ENCODE measurements at places on chromosomes 5 and 9.

DNA sequence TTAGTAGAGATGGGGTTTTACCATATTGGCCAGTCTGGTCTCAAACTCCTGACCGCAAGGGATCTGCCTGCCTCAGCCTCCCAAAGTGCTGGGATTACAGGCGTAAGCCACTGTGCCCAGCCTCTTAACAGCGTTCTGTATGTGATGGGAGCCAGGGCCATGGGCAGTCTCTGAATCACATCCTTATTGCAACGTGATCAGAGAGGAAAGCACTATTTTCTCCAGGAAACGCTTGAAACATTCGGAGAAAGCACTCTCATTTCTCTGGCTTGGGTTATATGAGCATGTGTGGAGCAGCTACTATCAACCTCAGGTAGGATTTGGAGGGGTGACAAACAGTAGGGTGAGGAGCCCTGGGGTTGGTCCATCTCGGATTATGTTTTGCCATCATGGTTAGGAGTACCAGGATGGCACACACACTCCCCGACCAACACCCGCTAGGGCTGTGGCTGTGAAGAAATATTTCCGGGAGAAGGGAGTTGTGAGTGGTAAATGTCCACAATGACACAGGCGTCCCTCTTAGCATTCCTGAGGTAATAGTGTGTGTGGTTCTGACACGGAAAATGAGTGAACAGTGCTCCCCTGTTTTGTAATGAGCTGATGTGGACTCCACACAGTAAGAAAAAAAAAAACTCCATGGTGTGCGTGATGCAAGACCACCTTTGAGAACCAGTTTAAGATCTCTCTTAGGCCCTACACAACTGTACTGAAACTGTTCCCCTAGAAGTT is 406.2 kb upstream of the ZNF608 start:
- no peak for DNase-seq

DNA sequence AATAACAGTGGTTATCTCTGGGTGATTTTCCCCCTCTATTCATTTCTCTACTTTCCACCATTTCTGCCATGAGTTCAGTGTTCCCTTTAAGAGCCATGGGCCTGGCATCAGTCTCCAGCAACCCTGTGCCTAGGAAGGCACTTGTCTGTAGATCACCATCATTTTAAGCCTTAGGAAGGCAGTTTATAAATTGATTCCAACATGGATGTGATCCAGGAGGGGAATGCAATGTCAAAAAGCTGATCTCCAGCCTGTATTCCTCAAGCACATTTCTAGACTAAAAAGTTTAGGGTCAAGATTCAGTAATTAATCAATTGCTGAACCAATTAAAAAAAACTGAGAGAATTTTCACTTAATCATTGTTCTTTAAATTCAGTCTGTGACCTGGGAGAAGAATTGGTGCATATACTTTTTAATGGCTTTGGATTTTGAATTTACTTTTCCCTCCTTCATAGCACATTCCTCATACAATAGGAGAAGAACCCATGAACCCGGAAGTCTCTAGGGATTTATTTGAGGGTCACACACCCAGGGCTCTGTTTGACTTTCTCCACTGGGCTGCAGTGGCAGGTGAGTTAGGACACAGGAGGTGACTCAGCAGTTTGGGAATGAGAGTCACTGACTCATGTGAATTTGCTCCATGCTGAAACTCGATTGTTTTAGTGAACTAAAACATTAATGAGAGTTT is 6.1 kb upstream of the ERMP1 start:
- DNase-seq, result no peak

DNA sequence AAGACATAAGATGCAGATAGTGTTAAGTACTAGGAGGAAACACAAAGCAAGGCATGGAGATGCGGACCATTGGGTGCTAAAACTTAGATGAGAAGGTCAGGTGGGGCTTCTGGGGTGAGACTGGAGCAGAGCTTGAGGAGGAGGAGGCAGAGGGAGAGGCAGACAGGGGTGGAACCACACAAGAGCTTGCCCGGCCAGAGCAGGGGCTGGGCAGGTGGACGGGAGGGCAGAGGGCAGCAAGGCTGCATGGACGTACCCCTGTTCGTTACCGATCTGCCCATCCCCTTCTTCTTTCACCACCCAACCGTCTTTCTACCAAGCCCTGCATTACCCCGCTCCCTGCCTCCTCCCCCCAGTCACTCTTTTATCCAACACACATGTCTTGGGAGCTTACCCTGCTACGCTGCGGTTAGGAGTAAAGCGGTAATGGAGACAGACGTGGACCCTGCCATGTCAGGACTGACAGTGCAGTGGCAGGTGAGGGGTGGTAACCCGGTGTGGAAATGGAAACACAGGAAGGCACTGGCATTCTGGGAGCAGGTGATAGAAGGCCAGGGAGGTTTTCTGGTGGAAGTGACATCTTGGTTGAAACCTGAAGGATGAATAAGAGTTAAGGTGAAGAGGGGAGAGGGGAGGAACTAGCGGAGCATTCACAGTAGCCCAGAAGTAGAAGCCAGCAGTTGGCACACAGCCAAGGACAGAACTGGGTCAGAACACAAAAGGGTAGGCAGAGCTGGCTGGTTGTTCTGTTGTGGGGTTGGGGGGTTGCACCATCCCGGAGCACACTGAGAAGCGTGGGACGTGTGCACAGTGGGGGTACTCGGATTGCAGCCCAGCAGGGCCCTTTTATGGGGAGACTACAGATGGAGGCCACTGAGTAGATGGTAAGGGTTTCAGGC is 167.2 kb downstream of the CACNA1B start:
- no peak for DNase-seq

GRCh38 chr9:112493393-112494137 is 6.9 kb downstream of the KIAA1958 start:
- no peak for DNase-seq

DNA sequence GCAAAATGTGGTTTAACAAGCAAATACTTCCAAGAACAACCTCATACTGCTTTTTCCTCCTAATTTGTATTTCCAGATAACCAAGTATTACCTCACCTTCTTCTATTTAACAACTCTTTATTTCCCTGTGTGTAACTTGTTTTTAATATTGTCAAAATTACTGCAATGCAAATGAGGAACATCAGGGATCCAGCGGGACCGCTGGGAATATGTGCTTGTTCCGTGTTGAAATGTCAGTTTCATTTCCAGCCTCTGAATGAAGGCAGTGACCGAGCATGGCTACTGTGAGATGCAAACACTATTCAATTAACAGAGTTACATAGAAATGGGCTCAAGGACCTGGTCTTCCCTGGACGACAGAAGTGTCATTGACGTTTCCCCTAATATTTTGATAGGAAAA is 110.8 kb upstream of the CTSL start:
- DNase-seq, result no peak

- no peak for DNase-seq
These were observed 47.8 kb downstream of the C7 start for GRCh38 chr5:40957048-40957447.

DNA sequence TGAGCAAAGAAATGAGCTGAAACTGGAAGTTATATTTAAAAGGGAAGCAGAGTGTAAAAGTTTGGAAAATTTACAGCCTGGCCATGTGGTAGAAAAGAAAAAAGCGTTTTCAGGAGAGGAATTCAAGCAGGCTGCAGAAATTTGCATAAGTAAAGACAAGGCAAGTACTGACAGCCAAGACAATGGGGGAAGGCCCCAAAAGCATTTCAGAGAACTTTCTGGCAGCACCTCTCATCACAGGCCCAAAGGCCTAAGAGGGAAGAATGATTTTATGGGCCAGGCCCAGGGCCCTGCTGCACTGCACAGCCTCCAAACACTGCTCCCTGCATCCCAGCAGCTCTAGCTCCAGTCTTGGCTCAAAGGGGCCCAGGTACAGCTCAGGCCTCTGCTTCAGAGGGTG is 169.7 kb downstream of the GLIS3 start:
- DNase-seq, result no peak

- no peak for DNase-seq
These were observed 125.9 kb upstream of the OSMR start for GRCh38 chr5:38719916-38720315.

GRCh38 chr5:78776637-78777036 is 128.1 kb upstream of the LHFPL2 start:
- no peak for DNase-seq

GRCh38 chr9:83956086-83956435 is 24.0 kb downstream of the HNRNPK start:
- no peak for DNase-seq

DNA sequence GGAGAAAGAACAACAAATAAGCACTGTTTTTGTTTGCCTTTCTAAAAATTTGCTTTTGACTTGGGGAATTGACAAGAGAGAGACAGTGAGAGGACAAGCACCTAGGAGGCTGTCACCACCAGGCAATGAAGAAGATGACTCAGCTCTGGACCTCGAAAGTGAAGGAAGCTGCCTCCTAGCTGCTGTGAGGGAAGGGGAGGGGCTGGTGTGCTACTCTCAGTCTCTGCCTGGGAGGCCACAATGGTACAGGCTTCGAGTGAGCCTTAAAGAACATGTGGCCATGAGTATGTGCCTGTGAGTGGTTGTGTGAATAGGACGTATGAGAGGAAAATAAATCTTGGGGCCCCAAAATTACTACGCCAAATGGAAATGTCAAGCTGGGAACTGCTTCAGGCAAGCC is 7.1 kb upstream of the PLK2 start:
- DNase-seq, result no peak

- DNase-seq, result no peak
These were observed 334.4 kb downstream of the PRELID2 start for GRCh38 chr5:145500710-145501109.

- DNase-seq, result no peak
These were observed 73.9 kb upstream of the WWC1 start for GRCh38 chr5:168217497-168217896.

DNA sequence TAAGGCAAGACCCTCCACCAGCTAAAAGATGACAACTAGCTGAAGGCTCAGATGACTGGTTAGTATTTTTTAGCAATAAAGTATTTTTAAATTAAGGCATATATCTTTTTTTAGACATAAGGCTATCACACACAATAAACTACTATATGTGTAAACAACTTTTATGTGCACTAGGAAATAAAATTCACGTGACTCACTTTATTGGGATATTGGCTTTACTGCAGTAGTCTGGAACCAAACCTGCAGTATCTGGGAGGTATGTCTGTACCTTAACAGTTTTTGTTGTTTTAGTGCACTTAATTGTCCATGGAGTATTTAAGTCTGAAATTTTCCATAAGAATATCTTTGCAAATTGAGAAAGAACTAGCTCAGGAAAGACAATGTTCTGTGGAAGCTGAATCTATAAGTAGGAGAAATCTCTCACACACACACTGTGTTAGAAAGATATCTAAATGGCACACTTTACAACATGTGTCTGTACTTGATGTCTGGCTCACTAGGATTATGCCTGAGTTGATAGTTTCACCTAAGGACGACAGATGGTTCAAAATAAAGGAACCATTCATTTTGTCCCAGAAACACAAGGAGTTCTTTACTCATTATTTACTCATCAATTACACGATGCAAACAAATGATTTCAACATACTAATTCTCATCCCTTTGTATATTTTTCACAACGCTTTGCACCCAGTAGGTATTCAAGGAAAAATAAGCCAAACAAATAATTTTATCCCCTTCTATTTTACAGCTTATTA is 4.6 kb downstream of the RAPGEF6 start:
- no peak for DNase-seq

DNA sequence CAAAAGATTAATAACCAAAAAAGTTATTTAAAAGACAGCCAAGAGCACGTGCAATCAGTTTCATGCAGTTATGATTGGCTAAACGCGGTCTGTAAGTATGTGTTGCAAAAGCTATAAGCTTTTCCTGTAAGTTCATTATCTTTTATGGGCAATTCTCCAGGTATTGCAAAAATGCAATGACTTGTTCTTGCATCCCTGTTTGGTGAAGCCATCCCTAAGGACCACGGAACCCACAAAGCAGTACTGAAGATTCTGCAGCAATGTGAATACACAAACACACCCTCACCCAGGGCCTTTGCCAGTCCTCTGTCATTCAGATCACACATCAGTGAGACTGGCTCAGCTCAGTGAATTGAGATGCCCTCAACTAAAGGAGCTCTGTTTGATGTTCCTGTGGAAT is 11.4 kb downstream of the GCNT4 start:
- DNase-seq, result no peak

DNA sequence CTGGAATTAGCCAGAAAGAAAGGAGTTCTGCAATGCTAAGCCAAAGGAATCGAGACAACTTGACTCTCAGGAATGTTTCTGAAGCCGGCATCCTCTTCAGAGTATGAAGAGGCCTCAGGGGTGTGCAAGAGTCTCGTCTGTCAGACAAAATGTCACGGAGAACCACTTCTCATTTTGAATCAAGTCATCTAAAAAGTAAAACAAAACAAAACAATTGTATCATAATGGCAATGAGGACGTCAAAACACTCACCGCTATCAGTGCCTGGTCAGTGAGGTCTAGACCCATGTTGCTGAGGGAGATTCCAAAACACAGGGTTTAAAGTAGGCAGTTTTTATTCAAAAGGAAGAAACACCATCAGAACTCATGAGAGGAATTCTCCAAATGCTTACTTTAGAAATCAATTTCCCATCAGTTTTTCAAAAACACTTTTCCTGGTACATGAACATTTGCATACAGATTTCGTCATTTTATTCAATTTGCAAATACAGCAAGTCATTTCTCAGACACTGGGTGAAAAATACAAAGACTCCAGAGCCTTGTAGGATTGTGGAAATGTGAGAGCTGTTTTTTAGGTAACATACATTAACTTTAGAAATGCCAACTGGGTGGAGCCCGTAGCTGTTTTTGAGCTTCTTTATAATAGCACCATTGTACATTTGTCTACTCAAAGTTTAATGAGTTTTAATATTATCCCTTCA is 89.5 kb upstream of the MAP3K1 start:
- no peak for DNase-seq

DNA sequence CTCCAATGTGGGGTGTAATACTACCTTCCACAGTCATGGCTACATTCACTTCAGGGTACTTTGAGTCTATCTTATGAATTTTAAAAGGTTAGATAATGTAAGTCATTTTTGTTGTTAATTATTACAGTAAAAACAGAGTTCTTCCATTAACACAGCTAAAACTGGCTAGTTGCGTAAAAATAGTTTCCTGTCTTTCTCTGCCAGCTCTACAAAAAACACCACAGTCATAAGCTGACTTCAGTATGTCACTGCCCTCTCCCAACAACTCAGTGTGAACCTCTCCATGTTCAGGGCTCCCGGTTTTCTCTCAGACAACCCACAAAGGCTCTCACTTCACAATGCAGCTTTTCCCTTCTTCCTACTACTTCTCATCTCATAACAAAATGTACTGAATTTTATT is 84.8 kb upstream of the ITGA1 start:
- DNase-seq, result no peak

- DNase-seq, result no peak
These were observed 15.8 kb downstream of the NDST1 start for GRCh38 chr5:150523472-150524350.

GRCh38 chr5:71740015-71740753 is 21.1 kb downstream of the CARTPT start:
- DNase-seq, result no peak

- no peak for DNase-seq
These were observed at the start of gene CLIC3 for GRCh38 chr9:136996361-136997292. Gene CLIC3, minus strand, starts transcription at chr9:136996568. Its CDS starts 25 bp downstream, at chr9:136996543.

- no peak for DNase-seq
These were observed 78.0 kb downstream of the OSMR start for GRCh38 chr5:38923661-38924451.

- no peak for DNase-seq
These were observed 130.5 kb upstream of the HAND1 start for GRCh38 chr5:154608531-154609011.

GRCh38 chr5:116424258-116424615 is 150.4 kb downstream of the SEMA6A start:
- DNase-seq, result no peak

GRCh38 chr5:87401626-87402025 is 11.1 kb downstream of the CCNH start:
- DNase-seq, result no peak

GRCh38 chr5:77074745-77075144 is 12.3 kb downstream of the ZBED3 start:
- DNase-seq, result no peak

- no peak for DNase-seq
These were observed 1.5 kb downstream of the ARHGAP26 start for GRCh38 chr5:142771666-142772065.
